DMS53 (cell line): ENCODE measurements at places on chromosomes 4 and X.

- no peak for DNase-seq
Observed at GRCh38 chrX:21723084-21723483, 34.8 kb downstream of the SMPX start.

GRCh38 chrX:154728431-154729190 is 22.3 kb downstream of the GAB3 start:
- no peak for DNase-seq

GRCh38 chr4:166003811-166004210 is 130.8 kb downstream of the TLL1 start:
- no peak for DNase-seq

- peak; percentile 30 for DNase-seq
Observed at GRCh38 chr4:16140231-16140878, 56.5 kb upstream of the PROM1 start.
